ENCODE measurements at places on chromosomes 13 and 19.

DNA sequence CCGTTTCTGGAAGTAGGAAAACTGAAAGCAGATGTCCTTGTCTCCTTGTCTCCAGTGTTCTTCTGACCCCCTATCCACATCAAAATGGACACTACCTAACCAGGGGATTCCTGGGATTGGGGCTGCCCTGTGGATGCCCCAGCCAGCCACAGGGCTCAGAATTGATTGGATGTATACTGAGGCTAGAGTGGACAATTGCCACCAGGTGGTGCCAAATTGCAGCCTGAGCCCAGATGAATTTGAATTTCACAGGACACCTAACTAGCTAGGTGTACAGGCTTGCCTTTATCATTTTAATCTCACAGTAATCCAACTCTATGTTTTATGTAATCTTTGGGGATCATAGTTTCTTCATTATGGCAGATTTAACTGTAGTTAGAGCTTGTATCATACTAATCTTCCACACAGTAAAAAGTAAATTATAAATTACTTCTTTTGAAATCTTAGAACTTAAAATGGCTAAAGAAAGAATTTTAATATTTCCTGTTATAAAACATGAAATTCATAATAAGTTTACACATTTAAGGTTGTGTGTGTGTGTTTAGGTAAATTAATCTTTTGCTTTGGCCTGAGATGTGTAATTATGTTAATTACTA, 58.0 kb downstream of the PIBF1 start:
- DNase-seq, result peak; percentile 47

DNA sequence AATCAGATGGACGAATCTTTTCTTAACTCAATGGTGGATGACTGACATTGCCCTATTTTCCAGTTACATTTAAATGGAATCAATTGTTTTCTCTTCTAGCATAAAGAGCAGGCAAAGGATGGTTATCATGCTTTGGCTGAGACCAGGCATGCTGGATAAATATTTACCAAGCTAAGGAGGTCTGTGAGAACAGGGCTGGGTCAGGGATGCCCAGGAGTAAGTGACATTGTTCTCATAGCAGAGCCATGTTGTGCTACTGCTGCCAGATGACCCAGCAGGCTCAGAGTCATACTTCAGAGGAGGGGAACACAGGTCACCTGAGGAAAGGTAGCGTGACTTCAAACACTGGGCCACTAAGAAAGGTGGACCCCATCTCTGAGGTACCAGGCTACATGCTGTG, 116.0 kb upstream of the RNF113B start:
- no peak for DNase-seq

DNA sequence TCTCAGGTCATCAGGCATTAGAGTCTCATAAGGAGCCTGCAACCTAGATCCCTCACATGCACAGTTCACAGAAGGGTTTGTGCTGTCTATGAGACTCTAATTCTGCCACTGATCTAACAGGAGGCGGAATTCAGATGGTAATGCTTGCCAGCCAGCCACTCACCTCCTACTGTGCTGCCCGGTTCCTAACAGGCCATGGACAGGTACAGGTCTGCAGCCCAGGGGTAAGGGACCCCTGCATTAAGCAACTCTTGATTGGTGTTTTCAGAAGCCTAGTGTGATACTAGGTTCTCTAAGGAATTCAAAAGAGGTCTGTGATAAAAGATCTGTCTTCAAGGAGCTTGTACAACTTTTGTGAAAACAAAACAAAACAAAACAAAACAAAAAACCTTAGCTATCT, 31.1 kb downstream of the CAB39L start:
- DNase-seq, result no peak

GRCh38 chr13:110314516-110315245, 7.6 kb downstream of the COL4A2 start:
- DNase-seq, result no peak

DNA sequence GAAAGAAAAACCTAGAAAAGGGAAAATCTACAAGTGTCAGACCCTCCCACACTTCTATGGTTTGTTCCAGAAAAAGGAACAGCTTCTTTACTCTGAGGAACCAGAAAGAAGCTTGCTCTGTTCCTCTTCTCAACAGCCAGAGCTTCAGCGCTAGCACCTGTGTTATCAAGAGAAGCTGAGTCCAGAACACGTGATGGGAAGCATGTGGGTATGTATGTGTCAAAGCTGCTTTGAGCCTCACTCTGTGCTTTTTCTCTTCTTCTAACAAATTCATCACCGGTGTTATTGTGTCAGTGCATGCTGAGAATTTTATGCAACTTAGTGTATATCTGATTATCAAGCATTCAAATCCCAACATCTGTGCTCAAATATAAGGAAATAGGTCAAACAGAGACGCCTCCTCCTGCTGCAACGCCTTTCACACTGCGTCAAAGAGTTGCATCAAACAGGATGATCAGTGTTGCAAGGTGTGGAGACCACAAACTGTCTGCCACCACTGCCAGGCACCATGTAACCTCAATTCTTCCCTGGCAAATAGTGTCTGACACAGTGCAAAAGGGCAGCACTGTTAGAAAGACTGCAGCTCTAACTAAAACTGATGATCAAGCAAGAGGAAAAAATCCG, 83.9 kb downstream of the LRRC63 start:
- no peak for DNase-seq

DNA sequence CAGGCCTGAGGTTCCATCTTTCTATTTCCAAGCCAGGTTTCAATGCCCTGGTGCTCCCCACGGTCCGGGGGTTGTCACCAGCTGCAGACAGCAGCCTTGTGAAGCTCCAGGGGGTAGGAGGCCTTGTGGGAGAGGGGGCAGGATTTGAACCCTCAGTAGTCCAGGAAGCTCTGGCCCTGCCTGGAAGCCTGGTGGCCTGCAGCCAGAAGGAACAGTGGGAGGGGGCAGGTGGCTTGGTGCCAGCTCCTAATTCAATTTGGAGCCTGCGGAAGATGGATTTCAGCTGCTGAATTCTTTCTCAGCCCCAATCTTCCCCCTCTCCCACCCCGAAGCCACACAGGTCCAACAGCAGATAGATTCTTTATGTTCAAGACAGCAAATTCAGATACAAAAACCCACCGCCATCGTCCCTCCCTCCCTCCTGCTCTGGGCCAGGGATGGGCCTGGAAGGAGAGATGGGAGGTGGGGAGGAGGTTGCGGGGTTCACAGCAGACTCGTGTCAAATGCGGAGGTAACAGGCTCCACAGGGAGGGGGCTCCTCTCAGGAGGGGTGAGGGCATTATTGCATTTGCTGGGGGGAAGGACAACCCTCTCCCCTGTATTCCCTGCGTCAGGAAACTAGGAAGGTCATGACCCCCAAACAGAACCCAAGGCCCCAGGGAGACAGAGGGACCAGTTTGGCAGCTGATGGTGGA, 2.4 kb upstream of the PTGER1 start:
- DNase-seq, result no peak

- no peak for DNase-seq
These were observed 527.5 kb upstream of the NBEA start for GRCh38 chr13:34414616-34415015.

DNA sequence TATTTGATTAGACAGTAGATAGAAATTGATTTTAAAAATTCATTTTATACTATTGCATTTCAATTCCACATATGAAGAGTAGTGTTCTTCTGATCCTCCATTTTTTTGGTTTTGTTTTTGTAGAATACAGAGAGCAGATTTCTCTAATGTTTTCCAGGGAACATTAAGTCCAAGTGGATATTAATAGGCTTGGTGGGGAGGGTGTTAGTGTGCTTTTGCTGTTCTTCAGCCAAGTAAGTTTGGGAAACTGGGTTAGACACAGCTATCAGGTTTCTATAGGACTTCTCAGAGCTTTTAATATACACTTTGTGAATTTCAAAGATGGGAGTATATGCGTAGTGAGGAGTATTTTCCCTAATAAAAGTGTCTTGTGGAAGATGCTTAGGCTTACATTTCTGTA, 21.8 kb downstream of the NAA16 start:
- DNase-seq, result no peak

- no peak for DNase-seq
These were observed 1117.2 kb upstream of the SPRY2 start for GRCh38 chr13:81458170-81458569.

DNA sequence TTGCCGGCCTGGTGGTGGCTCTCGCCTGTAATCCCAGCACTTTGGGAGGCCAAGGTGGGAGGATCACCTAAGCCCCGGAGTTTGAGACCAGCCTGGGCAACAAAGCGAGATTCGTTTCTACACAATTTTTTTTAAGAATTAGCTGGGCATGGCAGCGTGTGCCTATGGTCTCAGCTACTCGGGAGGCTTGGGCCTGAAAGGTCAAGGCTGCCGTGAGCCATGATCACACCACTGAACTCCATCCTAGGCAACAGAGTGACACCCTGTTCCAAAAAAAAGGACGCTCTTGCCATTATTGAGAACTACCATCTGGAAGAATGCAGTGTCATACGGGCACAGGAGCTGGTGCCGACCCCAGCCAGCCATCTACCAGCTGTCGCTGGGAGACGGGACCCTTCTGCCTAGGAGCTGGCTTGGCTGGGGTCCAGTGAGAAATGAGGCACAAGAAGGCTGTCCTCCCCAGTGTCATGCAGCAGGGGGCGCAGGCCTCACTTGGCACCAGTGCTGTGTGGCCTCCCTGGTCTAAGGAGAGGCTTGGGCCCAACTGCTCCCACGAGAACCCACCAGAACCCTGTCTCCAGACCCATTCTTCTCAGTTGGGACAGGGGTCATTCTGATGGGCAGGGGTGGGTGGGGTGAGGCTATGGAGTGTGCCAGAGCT, 12.2 kb upstream of the RELB start:
- peak; percentile 26 for DNase-seq

- no peak for DNase-seq
These were observed 933 bp upstream of the UQCR11 start for GRCh38 chr19:1606138-1606651.

DNA sequence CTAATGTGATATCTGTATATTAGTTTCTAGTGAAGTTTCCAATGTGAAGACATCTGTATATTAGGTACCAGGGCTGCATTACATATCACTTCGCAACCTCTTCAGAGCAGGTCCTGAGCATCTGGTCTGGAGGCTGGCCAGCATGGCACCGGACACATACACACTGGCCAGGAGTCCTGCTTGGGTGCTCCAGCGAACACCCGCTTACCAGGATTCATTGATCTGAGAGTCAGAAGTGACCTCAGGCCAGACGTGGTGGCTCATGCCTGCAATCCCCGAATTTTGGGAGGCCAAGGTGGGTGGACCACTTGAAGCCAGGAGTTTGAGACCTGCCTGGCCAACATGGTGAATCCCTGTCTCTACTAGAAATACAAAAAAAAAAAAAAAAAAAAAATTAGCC, 93.0 kb upstream of the IRS2 start:
- DNase-seq, result no peak

DNA sequence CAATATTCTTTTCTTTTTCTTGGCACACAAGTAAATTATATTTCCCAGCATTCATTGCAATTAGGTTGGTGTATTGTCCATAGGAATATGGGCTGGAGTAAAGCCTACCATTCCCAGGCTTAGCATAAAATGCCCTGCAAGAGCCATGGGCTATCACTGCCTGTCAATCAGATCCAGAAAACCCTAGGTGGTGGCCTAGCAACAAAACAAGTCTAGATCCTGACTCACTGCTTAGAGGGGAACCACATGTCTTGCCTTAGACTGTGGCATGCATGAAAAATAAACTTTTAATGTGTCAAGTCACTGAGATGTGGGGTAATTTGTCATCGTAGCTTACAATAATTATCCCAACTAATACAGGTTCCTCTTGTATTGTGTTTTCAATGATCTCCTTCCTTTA, 16.2 kb downstream of the SOX21 start:
- DNase-seq, result no peak

DNA sequence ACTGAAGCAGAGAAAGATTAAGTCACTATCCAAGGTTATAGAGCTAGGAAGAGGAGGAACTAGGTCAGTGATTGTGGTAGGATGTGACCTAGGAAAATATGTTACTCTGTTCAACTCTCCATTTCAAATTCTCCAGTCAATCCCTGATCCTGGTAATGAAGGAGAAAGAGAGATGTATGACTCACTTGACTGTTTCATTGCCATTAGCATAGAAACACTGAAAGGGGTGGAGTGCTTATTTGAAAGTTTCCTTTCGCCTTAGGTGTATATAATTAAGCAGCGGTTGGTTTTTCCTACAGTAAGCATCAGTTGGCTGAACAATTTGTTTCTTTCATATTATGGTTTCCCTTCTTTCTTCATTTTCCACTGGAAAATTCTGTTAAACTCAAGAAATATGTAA, 198.1 kb upstream of the CSNK1A1L start:
- DNase-seq, result no peak

GRCh38 chr19:37362733-37363132, 8.2 kb upstream of the ZNF527 start:
- DNase-seq, result no peak

- DNase-seq, result no peak
These were observed 4.8 kb upstream of the C1QTNF9 start for GRCh38 chr13:24304620-24305019.

- no peak for DNase-seq
These were observed 51.3 kb downstream of the ERICH6B start for GRCh38 chr13:45564133-45564776.

DNA sequence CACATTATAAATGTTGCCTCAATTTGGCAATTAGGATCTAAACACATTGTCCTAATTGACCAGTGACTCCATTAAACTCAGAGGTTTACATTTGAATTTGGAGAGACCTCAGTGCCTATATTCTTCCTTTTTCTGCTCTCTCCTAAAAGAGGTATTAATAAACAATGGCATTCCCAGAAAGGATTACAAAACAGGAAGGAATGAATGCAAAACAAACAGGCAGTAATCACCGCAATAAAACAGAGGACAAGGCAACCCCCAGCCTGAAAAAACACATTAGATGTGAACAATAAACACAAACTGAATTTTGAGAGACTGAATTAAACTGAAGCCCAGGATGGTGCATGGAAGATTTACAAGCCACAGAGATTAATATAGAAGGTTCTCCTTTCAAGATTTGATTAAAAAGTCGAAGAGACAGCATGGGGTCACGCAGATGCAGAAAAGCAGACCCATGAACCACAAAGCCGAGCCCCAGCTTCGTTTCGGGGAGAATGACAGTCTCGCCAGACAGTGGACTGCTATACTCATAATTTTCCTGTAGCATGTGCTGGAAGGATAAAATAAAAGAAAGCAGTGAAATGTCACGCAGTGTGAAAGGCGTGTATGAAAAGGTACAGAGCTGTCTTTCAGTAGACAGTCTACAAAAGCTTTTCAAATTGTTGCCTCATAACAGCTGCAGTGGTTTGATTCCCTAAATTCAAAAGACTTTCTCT, 503.0 kb downstream of the LIG4 start:
- DNase-seq, result no peak

DNA sequence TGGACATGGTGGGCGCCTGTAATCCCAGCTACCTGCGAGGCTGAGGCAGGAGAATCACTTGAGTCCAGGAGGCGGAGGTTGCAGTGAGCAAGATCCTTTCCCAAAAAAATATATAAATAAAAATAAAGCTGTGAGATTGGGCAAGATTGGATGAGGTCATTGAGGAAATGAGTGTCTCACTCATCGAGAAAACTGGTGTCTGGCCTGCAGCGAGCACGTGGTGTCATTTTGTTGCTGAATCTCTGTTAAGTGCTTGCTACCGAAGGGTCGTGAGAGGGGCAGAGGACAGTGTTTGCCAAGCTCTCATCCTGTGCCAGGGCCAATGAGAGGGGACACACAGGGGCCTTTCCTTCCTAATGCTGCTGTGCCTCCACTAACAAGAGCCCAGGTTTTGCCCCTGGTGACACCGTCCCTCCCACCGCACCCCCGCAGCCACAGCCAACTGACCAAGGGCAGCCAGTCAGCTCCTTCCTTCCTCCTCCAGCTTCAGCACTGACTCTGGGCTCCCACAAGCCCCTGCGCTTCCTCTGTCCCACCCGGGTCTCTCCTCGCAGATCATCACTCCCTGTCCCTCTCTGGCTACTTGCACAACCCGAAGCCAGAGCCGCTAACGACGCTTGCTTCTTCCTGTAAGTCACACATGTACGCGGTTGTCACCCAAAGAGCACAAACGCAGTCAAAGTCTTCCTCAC, 3.2 kb downstream of the POLD1 start:
- no peak for DNase-seq

GRCh38 chr19:48735031-48735615, 5.3 kb downstream of the RASIP1 start:
- DNase-seq, result no peak

All from HCT116 (cell line).